T-cell (primary cell): ENCODE measurements at places on chromosomes 1 and 21. TPM values are rescaled to one million over a fixed set of nuclear protein-coding genes. Genes with fewer than 3 reads are reported as not detected.
A peak's percentile ranks its signal among the peaks of the same experiment; 100 is the strongest.

DNA sequence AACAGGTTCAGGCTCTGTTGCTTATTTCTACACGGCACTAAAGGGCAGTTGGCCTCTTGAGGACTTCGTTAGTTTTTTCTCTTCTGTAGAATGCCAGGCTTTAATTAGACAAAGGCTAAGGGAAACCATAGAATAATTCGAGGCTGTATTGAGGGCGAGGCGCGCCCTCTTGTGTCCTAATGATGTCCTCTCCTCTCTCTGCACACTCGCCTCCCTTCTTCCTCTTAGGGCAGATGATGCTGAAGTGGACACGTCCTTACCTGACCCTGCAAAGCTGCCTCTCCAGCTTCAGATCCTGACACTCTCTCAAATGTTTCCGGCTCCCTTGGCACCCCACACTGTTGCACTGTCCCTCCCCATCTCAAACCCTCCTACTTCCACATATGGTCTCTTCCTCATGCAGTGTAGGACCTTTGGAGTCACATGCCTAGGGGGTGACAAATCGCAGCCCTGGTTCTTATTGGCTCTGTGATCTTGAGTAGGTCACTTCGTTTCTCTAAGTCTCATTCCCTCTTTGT, 1.9 kb upstream of the ZSCAN20 start:
- DNase-seq = peak; percentile 36

- DNase-seq = no peak
Observed at GRCh38 chr1:17200756-17201155, 4.2 kb upstream of the PADI1 start.

- DNase-seq = peak; percentile 50
Observed at GRCh38 chr1:2840036-2840809, 38.7 kb upstream of the TTC34 start.

DNA sequence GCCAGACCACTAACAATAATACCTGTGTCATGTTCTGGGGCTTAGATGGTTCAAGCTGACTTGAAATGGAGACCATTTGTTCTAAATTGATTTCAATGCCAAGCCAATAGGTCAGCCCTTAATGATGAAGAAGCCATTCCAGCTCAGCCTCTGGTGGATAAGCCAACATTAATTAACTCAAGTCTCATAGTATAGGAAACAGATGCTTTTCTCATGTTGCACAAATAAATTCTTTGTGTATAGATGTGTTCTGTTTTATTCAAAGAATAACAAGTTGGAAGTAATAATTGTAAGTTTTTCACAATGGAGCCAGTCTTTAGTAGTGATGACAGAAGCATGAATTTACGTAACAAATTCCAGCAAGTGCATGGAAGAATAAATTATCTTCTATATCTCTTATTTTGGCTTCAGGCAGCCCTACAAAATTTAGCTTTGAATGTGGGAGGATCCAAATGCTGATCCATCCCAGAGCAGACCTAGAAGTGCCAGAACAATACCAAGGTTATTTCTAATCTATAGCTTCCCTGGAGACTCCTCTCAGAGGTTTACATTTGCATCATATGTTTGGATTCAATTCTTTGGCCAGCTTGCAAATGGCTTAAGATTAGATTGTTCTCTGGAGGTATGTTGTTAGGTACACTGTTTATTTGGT, 42.2 kb upstream of the C1orf105 start:
- DNase-seq = no peak

DONSON gene
- 11.0 TPM for total RNA-seq

CLDN17 gene
- not detected for total RNA-seq

ZFP69 gene
- 3.9 TPM for total RNA-seq

SPRR2B gene
- not detected for total RNA-seq
